Activated naive CD8-positive, alpha-beta T cell treated with anti-CD3 and anti-CD28 coated beads, Interleukin-2, amount 50 U/mL, for 24 hours (primary cell): ENCODE measurements at places on chromosomes 13 and 19.

DNA sequence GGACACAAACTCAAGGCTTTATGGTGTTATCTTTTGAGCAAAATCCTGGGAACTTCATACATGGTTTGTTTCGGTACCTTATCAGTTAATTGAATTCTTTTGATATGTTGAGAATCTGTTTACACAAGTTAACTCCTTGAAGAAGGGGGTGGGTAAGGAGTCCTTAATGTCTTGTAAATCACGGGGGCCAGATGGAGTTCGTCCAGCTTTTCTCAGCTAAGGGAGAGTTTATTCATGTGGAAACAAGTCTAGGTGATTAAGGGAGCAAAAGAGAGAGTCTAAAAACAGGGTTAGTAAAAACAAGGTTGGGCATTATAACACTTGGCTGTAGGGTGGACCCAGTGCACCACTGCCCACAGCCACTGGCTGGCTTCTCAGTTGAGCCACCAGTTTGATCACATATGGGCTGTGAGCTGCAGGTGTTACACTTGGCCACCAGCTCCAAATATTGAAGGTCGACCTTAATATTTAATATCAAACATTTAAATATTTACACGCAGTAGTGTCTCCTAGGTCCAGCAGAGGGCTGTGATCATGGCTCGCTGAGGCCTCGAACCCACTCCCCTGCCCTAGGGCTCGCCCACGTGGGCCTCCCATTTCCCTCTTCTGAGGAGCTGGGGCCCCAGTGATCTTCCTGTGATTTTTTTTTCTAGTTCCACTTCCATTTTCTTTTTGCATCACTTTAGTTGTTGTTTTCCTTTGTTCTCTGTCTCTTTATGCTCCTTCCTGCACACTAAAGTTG, 21.0 kb upstream of the ZNF43 start:
- no peak for DNase-seq

- no peak for DNase-seq
These were observed 19.7 kb downstream of the ATP4B start for GRCh38 chr13:113638173-113638746.

GRCh38 chr13:113848431-113849260, 15.2 kb downstream of the GAS6 start:
- DNase-seq, result no peak

DNA sequence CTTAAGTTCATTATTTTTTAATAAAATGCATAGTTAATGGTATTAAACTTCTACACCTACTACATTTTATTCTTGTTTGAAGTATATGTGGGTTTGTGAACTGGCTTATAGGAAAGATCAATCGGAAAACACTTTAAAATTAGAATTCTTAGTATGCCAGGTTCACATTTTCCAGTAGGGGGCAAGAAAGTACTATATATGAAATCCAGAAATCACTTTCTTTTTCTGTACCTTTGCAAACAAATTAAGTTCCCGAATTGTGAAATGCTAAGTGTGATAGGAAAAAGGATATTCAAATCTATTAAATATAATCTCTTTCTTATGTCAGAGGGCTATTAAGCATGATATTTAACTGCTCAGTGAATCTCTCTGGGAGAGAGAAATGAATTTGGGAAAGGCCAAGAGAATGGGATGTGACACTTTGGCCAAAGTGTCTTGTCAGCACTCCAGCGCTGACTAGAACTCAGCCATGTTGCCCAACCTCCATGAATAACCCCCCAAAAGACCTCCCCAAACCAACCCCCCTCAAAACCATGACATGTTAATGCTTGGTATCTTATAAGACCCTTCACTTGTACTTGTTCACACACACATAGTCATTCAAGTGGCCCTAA, 122.6 kb upstream of the SLC10A2 start:
- no peak for DNase-seq

- DNase-seq, result no peak
These were observed 12.5 kb upstream of the ZNF675 start for GRCh38 chr19:23699521-23699860.

DNA sequence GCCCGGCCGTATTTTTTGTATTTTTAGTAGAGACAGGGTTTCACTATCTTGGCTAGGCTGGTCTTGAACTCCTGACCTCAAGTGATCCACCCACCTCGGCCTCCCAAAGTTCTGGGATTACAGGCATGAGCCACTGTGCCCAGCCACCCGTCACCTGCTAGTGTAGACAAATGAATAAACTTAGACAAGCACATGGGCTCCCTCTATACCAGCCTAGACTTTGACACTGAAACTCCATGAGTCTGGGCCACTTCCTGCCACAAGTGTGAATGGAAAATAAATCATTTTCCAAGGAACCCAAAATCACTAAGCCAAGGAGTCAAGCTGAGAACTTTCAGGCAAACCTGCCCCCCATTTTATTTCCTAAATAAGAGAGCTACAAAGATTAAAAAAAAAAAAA, 27.0 kb upstream of the TPT1 start:
- no peak for DNase-seq

- DNase-seq, result peak; percentile 54
These were observed 45.5 kb downstream of the IER2 start for GRCh38 chr19:13195678-13196077.

DNA sequence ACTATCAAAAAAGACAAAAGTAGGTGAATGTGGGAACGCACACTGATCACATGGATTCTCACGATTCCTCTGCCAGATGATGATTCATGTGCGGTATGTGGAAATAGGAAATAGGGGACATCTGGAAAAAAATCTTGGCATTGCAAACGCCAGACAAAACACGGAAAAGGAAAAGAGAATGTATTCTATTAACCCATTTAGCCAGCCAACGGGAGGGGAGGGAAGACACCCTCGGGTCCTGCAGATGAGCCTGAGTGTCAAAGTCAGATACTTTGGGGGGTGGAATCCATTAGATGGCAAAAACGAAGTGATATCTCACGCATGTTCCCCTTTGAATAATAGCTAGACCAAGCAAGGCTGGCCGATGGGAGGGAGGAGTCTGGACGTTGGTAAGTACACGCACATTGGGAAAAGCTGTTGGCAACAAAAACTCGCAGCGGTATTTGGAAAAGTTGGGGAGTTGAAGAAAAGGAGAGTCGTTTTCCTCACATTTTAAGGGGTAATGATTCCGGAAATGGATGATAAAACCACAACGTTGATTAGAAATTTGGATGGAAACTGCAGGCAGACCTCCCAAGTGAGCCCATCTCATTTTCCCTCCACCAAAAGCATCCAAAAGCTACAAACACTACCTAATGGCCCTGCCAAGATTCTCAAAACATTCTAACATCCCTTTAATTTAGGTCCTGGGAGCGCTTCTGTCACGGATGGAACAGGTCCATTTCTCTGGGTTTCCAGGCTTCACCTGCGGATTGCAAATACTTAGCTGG, 73.6 kb downstream of the COL4A1 start:
- DNase-seq, result no peak

- DNase-seq, result no peak
These were observed 244.6 kb downstream of the B3GLCT start for GRCh38 chr13:31444266-31444856.

- DNase-seq, result peak; percentile 48
These were observed 5.0 kb downstream of the SYCE2 start for GRCh38 chr19:12913851-12914690.

GRCh38 chr19:17041976-17042375, 15.4 kb upstream of the CPAMD8 start:
- no peak for DNase-seq

GRCh38 chr13:21557995-21558394, 46.0 kb downstream of the MICU2 start:
- no peak for DNase-seq

GRCh38 chr13:109145631-109146030, 516.2 kb downstream of the MYO16 start:
- DNase-seq, result no peak

GRCh38 chr13:29782798-29783197, 67.6 kb downstream of the UBL3 start:
- DNase-seq, result no peak

DNA sequence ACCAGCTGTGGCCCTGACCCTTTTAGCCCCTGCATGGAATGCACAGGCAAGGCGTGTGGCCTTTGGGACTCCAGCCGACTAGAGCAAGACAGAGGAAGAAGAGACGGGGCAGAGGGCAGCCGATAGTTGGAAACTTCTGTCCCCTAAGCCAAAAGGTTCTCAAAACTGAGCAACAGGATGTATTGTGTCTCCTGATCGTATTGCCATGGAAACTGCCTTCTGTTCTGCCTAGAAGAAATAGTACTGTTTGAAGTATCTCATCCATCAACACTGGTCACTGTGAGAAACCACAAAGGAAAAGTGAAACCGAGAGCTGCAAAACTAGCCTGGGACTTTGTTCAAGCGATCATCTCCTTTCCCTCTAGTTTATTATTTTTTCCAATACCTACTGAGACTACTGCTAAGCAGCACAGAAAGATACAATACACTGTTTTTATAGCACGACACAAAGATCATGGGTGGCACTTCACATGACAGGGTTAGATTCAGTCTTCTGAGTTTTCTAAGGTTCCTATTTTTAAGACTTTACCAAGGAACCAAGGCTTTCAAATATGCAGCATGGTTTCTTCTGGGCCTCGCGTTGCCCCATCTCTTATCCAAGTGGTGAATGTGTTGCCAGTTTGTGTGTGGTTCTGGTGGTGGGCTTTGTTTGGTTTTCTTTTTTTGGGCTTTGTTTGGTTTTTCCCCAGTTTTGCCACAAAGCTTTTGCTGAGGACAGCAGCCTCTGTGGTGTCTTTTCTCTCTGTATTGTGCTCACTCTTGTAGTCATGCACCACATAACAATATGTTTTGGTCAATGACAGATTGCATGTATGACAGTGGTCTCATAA, 49.3 kb upstream of the GPR183 start:
- no peak for DNase-seq

- DNase-seq, result no peak
These were observed at the start of gene IFNL4 for GRCh38 chr19:39248806-39249205. Gene IFNL4 (minus strand): TSS chr19:39248856.

DNA sequence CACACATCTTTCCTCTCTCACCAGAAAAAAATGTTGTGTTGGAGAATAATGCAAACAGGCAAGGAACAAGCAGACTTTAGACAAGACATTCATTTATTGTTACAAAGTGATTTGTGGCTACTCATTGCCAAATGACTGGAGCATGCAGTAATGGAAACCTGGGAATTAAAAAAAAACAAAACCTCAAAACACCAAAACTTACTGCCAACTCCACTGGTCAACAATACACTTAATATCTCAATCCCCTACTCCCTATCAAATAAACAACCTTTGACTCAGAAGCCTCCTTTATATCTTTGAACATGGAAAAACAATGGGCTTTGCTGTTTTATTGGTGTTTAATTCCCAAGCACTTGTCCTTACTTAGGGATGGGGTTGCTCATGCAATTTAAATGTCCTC, 112.8 kb downstream of the POSTN start:
- DNase-seq, result no peak

- peak; percentile 66 for DNase-seq
These were observed 5.5 kb upstream of the ADAMTS10 start for GRCh38 chr19:8615813-8616596.

DNA sequence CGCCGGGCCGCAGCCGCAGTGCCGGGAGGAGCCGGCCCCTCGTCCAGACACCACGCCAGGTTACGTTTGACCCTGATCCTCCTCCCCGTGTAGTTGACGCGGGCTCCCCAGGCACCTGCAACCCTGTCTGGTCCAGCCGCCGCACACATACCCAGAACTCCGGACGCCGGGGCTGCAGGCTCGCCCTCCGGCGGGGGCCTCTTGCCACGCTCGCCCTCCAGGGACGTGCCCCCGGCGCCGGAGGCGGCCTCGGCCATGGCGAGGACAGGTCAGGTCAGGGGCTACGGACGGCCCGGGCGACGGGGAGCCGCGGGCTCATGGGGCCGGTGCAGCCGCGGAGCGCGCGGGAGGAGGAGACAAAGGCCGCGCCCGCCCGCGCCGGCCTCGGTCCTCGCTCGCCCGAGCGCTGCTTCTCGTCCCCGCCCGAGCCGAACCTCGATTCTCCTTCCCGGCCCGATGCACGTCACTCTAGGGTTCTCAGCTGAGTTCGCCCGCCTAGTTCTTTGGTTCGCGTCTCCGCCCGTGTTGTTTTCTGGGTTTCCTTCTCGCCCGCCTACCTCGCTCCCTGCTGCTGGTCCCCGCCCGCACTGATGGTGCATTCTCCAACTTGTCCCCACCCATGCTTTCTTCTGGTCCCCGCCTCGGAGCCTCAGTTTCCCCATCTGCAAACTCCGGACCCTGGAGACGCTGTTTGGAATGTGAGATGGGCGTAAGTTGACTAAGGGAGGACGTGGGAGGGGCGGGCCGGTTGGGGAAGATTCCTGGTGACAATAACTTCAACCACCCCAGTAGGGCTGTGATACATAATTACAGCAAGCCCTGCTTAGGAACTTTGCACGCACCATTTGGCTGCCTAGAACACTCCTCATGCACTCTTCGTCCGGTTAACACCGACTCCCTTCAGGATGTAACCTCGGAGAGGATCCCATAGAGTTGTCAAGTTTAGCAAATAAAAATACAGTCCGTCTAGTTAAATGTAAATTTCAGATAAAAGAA, at the start of gene ANO8:
ANO8 (minus strand) TSS at position 442 of the 996 bp plus-strand sequence; CDS start at position 257, 185 bp downstream.
- DNase-seq, result peak; percentile 97

DNA sequence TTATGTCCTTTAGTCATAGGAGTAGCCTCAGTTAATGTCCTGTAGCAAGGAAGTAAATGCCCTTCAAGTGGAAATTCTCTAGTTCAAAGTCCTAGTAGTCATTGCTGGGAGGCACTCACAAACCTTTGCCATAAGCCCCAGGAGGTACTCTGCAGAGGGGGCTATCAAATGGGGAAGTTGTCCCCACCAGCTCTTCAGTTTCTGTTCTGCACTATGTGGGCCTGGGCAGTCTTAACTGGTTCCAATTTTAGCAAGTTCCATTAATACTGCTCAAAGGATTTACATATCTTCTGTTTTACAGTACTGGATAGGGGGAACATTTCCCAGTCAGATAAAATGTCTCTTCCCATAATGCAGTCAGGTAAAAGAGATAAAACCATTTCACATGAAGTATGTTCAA, 101.3 kb downstream of the B3GLCT start:
- DNase-seq, result no peak

DNA sequence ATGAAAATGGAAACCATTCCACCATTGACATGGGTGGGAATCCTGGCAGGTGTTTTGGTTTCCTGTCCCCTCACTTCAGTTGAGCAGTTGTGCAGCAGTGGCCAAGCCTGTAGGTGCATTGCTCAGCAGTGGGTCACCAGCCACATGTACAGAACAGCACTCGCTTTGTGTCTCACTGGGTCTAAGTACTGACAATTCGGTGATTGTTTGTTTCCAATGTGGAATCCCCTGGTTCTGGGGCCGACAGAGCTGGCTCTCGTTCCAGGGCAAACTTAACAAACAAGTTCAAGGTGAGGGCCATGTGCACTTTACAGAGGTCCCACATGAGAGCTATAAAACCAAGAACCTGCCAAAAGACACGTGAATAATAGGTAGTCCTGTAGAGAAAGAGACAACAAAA, 54.1 kb upstream of the SPATA13 start:
- DNase-seq, result no peak

DNA sequence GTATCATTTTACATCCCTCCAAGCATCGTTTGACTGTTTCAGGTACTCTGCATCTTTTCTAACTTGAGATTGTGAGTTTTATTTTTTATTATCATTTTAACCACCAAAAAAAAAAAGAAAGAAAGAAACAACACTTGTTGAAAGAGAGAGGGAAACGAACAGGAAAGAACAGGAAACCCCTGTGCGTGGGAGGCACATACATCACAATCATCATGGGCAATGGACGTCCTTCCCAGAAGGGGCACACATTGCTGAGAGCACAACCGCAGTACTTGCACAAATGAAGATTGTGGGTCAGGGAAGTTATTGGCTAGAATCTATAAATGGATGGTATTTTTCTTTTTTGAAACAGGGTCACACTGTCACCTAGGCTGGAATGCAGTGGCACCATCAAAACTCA, 1.7 kb downstream of the CLC start:
- no peak for DNase-seq

- no peak for DNase-seq
These were observed 5.4 kb downstream of the COL4A2 start for GRCh38 chr13:110312339-110313031.
